ENCODE measurements at places on chromosomes 16 and 17.

DNA sequence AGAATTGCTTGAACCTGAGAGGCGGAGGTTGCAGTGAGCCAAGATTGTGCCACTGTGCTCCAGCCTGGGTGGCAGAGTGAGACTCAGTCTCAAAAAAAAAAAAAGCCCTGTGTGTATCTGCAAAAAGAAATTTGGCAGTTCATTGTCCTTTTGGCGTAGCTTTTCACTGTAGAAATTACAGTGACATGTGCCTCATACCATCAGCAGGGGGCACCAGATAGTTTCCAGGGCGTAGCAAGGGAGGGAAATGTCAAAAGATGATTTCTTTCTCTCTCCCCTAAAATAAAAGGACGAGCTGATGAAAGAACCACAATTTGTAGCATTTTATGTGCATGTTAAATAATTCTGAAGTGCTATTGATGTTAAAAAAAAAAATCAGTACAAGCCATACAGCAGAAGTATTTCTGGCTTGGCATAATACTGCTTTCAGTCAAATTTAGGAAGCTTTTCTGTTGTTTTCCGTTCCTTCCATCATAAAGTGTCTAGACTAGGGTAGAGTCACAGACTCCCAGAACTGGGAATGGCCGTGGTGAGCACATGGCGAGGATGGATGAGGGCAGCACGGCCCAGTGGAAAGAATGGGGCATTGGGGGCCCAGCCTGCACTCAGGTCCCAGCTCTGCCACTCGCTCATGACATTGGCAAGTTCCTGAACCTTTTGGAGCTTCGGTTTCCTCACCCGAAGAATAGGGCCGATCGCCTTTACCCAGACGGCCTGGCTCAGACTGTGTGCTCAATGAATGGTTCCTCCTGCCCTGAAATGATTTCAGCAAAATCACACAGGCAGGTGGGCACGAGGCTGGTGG, 59.8 kb upstream of the RPH3AL start:
- DNase-seq, result peak; percentile 67

DNA sequence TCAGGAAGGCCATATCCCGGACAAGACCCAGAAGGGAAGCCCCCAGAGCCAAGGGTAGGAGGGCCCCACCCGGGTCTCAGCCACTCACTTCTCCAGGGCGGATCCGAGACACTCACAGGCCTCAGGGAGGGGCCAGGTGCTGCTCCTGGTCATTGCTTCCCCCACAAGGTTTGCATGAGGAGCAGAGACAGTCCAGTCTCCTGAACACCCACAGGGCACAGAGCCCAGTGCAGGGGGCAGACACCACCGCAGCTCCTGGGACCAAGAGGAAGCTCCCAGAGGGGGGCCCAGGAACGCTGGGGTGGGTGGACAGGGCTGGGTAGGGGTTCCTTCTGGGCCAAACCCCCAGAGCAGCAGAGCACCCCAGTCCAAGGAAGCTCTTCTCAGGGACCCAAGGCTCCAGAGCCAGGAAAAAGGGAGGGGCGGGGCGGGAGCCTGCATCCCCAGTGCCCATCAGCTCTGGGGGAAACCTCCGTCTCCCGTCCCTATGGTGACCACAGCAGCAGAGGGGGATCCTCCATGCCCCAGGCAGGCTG, 709 bp upstream of the MRPL28 start:
- DNase-seq, result no peak

DNA sequence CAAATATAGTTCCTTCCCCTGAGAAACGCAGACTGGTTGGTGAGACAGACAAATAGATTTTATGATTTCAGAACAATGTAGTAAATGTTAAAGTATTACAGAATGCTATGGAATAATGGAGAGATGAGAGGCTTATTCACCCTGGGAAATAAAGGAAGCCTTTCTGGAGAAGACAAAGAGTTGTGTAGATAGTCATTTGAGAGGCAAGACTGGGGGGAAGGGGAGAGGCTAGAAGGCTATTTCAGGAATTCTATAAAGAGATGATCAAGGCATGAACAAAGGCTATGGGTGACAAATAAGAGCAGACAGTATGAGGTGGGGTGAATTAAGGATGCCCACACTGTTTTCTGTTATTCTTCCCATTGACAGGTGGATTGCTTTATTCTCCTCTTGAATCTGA, 211.4 kb downstream of the GRIN2A start:
- DNase-seq, result no peak

DNA sequence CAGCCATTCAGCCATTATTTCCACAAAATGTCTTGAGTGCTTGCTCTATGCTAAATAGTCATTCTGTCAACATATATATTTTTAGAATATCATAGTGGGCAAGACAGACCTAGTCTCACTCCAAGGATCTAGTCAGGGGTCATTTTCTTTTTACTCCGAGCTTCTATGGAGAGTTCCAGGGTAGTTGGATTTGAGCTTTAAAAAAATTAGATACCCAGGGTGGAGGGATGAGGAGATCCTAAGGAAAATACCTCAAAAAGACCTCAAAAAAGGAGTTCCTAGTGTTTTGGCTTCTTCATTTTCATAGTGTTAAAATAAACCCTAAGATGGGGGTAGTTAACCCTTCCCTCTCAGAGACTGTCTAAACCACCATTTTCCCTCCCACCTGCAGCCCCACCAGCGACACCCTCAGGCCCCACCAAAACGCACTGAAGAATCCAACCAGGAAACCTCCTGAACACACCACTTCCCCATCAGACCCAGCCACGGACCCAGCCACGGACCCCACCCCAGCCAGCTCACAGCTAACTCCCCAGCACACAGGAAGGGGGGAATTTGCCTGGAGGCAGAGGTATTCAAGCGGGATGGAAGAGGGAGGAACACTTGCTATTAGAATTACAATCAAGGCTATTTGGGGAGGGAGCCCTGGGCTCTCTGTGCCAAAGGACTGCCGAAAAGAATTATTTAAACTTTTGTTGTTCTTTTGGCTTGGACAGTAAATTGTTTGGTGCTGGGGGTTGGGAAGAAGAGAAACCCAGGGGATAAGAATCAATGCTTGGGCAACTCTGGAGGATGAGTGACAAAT, 2.2 kb downstream of the ETV4 start:
- no peak for DNase-seq

GRCh38 chr16:58107709-58108108, 21.5 kb downstream of the CFAP20 start:
- DNase-seq, result no peak

GRCh38 chr17:42422412-42422957, 571 bp downstream of the CAVIN1 start:
- DNase-seq, result peak; percentile 20

- DNase-seq, result no peak
Measured at GRCh38 chr17:80277751-80278671, 17.4 kb downstream of the RNF213 start.

- no peak for DNase-seq
Measured at GRCh38 chr17:27596096-27596495, 34.9 kb upstream of the LGALS9 start.

GRCh38 chr16:1961651-1962067, 2.3 kb downstream of the NDUFB10 start:
- no peak for DNase-seq

DNA sequence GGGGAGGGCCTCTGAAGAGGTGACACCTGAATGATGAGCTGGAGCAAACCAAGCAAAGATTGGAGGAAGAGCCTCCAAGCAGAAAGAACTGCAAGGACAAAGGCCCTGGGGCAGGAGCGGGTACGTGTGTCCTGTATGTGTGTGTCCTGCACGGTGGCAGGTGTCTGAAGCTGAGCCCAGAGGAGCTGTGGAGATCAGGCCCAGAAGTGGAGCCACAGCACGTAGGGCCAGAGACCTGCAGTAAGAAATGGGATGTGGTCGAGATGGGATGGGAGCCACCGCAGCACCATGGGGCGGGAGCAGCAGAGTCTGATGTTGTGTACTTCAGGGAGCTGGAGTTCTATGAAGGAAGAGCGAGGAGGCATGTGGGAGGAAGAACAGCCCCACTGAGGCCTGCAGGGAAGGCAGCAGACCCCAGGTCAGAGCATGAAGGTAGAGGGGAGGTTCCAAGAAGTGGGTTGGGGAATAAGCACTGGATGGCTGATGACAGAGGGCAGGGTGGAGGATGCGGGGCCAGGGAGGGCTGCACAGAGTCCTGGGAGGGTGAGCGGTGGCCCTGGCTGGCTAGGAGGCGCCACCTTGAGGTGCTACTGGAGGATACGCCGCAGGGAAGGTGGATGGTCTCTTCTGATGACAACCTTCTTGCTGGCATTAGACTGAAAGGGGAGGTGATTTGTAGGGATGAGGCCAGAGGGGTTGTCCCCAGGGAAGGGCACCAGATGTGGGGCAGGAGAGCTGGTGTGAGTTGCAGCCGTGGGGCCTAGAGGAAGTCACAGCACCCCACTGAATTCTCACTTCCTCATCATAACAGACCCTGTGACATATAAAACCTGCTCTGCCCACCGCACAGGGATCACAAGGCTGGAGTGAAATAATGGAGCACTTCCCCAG, 10.6 kb upstream of the CETP start:
- DNase-seq, result peak; percentile 60

All from CD4-positive, alpha-beta T cell treated with Interleukin-1 beta for 1 hour (primary cell).